ENCODE measurements at places on chromosomes 3 and 15. TPM values are rescaled to one million over a fixed set of nuclear protein-coding genes. Genes with fewer than 3 reads are reported as not detected.

Gene MIX23
- 28.5 TPM for polyA plus RNA-seq

Gene TMEM212
- polyA plus RNA-seq: not detected

Gene DNAJB8
- polyA plus RNA-seq: not detected

Gene GJD2
- 5.2 TPM for polyA plus RNA-seq

Gene SEMA6D
- polyA plus RNA-seq: 5.4 TPM

Gene PTPRG
- polyA plus RNA-seq: 3.1 TPM

Gene EHD4
- polyA plus RNA-seq: 8.5 TPM

Gene MUC20
- polyA plus RNA-seq: 28.8 TPM

Gene NR1I2
- 0.26 TPM for polyA plus RNA-seq

Gene LMAN1L
- not detected for polyA plus RNA-seq

Gene SLC28A1
- 0.11 TPM for polyA plus RNA-seq

Gene PLCH1
- polyA plus RNA-seq: 0.91 TPM

Gene WDR93
- polyA plus RNA-seq: 0.92 TPM

Gene IRAK2
- polyA plus RNA-seq: 1.3 TPM

Gene CHAC1
- 2.5 TPM for polyA plus RNA-seq

Gene DUOX1
- polyA plus RNA-seq: 0.16 TPM

Gene ROPN1
- polyA plus RNA-seq: not detected

Gene RAD18
- 1.2 TPM for polyA plus RNA-seq

Gene SLC22A14
- 0.15 TPM for polyA plus RNA-seq

Gene CEP152
- 1.3 TPM for polyA plus RNA-seq

Gene GOLGA8Q
- 2.6 TPM for polyA plus RNA-seq

Gene KATNBL1
- polyA plus RNA-seq: 12.8 TPM

Gene GRAMD2A
- not detected for polyA plus RNA-seq

Gene CHL1
- polyA plus RNA-seq: 0.23 TPM

Gene TMEM266
- polyA plus RNA-seq: 1.9 TPM

Gene DZIP1L
- 19.3 TPM for polyA plus RNA-seq

Gene CKMT1B
- 2.7 TPM for polyA plus RNA-seq

Gene GPR27
- polyA plus RNA-seq: 1.4 TPM

Gene CFAP161
- 0.08 TPM for polyA plus RNA-seq

Gene GNAT1
- not detected for polyA plus RNA-seq

Gene IMP3
- 39.6 TPM for polyA plus RNA-seq

Gene TMEM39A
- polyA plus RNA-seq: 15.2 TPM

Gene LRRN1
- polyA plus RNA-seq: 0.99 TPM

Gene CORO2B
- polyA plus RNA-seq: 1.5 TPM

Gene IGF2BP2
- 7.0 TPM for polyA plus RNA-seq

Gene BOC
- 9.5 TPM for polyA plus RNA-seq

Gene MINAR1
- 1.1 TPM for polyA plus RNA-seq

Gene PYGO1
- 0.34 TPM for polyA plus RNA-seq

Gene BUB1B
- polyA plus RNA-seq: 0.30 TPM

Gene PROK2
- not detected for polyA plus RNA-seq

Gene KIF15
- 0.19 TPM for polyA plus RNA-seq

Gene DUOXA2
- 0.16 TPM for polyA plus RNA-seq

Gene KBTBD13
- polyA plus RNA-seq: not detected

Gene NR2C2
- polyA plus RNA-seq: 5.4 TPM

Gene CACNA1D
- 11.3 TPM for polyA plus RNA-seq

Gene CYP8B1
- not detected for polyA plus RNA-seq

Gene GPD1L
- polyA plus RNA-seq: 10.4 TPM

Gene ZNF662
- 10.3 TPM for polyA plus RNA-seq

Gene EPHB1
- polyA plus RNA-seq: 0.57 TPM

Gene SHC4
- polyA plus RNA-seq: 0.19 TPM

Gene LRRIQ4
- polyA plus RNA-seq: not detected

Gene CDCP1
- 3.4 TPM for polyA plus RNA-seq

Measured in pancreas (tissue), 10 donors.